ENCODE measurements at places on chromosomes 12 and 14.

- DNase-seq, result no peak
These were observed 1.3 kb downstream of the CDK4 start for GRCh38 chr12:57750561-57751431.

DNA sequence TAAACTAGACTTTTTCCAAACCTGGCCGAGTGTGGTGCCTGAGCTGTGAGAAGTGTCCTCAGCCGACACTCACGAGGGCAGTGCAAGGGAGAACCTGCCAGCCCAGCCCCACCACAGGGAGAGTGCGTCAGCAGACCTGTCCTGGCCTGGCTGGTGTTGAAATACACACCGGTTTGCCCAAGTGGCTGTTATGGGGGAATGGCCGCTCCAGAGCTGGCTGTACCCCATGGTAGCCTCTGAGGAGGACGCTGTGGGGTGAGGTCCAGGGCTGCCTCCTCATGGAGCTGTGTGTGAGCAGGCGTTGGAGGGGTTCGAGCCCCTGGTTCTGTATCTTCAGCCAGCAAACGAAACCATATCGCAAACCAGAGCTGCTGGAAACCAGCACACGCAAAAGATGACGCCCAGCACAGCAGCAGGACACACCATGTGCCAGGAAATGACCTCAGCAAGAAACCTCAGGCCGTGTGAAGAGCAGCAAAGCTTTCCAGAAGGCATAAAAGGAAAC lies 9.4 kb downstream of the ANKRD9 start:
- no peak for DNase-seq

DNA sequence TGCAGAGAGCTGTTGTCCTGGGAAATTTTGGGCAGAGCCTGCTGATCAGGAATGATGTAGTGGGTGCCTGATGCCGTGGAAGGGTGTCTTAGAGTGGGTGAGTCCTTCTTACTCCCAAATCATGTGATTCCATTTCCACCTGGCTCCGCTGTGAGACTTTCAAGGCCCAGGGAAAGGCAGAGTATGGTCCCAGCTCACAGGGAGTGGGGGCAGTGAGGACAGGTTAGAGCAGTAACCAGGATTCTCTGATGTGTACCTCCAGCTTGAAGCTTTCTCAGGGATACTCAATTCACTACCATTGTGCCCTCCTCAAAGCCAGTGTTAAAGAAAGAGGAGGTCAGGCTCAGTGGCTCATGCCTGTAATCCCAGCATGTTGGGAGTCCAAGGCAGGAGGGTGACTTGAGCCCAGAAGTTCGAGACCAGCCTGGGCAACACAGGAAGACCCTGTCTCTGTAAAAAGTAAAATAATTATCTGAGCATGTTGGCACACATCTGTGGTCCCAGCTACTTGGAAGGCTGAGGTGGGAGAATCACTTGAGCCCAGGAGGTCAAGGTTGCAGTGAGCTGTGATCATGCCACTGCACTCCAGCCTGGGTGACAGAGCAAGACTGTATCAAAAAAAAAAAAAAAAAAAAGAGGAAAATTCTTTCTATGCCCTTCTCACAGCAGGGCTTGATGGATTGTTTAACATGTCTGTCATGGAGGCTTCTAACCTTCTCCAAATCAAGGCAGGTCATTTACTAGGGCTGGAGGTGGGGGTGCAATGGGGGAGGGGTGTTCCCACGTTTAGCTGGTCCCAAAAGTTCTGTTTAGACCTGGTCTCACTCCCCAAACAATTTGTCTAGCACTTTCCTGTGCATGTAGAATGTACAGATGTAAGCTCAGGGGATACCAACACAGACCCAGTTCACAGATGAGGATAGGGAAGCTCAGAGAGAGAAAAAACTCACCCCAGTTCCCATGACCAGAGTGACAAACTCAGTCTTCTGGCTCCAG lies 12.5 kb upstream of the IQSEC3 start:
- DNase-seq, result no peak

GRCh38 chr12:104480826-104481440 lies 24.2 kb downstream of the CHST11 start:
- DNase-seq, result no peak

GRCh38 chr14:95695051-95695450 lies 8.8 kb downstream of the TCL1B start:
- no peak for DNase-seq

- DNase-seq, result peak; percentile 41
These were observed 237.6 kb downstream of the SLC41A2 start for GRCh38 chr12:104720339-104721038.

- no peak for DNase-seq
These were observed 3.1 kb upstream of the CDCA4 start for GRCh38 chr14:105023791-105024480.

DNA sequence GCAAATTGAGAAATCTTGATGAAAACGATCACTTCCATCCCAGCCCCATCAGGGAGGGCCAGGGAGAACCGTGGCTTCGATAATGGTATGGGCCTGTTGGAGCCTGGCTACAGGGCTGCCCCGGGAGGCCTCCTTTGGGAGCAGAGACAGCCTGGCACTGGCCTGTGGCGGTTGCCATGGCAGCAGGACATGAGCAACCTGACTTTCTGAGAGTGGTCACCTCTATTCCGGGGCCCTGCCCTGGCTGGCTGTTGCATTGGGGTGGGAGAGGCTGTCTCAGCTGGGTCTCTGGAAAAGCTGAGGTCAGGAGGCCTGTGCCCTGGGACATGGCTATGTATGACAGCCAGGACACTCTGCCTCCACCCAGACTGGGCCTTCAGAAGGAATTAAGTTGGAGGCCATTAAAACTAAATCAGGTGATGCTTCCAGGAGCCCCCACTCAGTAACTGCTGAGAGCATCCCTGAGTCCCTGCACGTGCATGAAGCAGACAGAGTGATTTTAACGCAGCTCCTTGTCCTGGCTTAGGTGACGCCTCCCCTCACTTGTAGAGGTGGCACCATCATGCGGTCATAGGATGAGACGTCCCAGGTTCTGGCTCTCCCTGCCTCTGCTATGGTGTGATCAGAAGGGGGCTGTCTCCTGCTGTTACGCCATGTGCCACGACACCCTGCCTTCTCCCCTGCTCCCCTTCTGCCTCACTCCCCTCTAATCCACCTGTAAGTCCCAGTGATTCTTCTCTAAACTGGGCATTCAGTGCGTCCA lies 126.3 kb downstream of the SLC25A47 start:
- no peak for DNase-seq

DNA sequence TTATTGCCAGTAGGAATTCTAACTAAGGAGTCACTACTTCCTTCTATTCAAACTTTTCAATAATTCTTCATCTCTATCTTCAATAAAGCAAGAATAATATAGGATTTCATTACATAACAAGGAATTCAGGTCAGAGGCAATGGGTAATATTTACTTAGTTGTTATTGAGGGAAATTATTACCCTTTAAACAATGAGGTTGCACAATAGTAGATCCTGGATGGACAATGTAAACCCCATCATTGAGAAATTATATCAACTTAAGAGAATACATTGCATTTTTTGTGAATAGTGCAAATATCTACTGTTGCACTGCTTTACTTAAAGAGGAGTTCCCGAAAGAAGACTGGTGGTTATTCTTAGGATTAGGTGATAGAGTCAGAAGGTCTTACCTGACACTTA lies 43.8 kb downstream of the A2M start:
- DNase-seq, result no peak

- DNase-seq, result no peak
These were observed 39.6 kb downstream of the SLC15A4 start for GRCh38 chr12:128784030-128784760.

DNA sequence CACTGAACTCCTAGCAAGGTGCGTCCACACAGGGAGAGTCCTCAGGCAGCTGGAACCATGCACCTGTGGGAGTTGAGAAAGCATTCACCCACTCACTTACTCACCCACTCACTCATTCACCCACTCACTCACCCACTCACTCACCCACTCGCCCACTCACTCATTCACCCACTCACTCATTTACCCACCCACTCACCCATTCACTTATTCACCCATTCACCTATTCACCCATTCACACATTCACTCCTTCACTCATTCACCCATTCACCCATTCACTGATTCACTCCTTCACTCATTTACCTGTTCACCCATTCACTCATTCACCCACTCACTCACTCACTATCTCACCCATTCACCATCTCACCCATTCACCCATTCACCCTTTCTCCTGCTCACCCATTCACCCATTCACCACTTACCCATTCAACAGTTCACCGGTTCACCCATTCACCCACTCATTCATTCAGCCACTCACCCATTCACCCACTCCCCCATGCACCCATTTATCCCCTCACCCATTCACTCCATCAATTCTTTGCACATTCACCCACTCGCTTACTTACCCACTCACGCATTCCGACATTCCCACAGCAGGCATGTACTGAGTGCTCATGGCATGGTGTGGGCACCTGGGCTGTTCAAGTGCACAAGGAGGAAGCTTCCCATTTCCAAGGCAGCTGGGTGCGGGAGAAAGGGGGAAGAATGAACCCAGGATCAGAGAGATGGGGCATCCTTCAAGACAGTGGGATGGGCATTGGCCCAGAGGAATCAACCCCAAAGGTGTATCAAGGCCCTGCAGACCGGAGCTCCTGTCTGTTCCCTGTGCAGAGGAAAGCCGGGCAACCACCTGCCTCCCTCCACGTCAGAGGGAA lies 135.2 kb upstream of the C14orf180 start:
- no peak for DNase-seq

GRCh38 chr12:116015525-116015924 lies 262.0 kb downstream of the MED13L start:
- DNase-seq, result no peak

DNA sequence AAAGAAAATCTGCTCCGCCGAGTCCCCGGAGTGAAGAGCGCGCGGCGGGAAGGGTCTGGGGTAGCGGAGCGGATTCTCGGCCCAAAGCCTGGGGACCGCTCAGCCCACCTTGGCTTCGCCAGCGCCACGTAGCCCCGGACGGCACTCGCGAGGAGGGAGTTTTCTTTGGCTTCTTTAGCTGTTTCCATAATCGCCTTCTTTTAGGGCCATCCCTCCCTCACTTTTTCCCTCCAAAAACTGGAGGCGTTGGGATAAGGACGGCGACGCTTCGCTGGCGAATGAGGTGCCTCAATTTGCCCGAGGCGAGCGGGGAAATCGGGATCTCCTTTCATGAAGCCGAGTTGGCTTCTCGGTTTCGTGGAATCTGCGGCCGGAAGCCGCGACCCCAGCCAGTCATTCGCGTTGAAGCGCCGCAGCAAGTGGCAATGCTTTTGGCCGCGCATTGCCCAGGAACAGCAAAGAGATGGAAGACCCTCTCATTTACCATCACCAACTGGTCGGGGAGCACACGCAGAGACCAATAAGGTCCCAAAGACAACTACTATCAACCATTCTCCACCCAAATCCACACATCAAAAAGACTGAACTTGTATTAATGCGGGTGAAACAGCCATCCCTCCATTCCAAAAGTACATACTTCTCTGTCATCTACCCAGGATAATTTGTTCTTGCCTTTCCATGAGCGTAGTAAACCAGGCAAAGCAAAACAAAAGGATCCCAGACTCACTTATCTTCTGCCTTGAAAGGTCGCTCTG lies 8.4 kb upstream of the SIX1 start:
- DNase-seq, result no peak

GRCh38 chr12:104294927-104295668 lies 8.4 kb upstream of the EID3 start:
- DNase-seq, result no peak

DNA sequence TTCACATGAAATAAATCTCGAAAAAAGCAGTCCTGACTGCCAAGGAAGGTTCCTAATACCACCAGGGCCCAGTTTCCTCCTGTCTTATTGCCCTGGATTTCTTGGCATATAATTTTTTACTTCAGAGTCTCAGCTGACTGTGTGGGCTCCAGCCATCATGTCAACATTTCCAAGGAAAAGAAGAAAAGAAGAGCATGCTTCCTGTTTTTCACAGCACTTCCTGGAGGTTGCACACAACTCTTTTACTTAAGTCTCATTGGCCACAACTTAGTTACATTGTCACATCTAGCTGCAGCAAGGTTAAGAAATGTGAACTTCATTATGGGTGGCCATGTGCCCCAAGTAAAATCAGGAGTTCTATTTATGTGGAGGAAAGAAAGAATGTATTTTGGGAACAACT lies 24.3 kb downstream of the DACT1 start:
- DNase-seq, result no peak

GRCh38 chr12:101414533-101415119 lies 7.1 kb upstream of the ARL1 start:
- no peak for DNase-seq
